NCI-H2171 treated with DMSO at 0.1 percent for 48 hours (cell line): ENCODE measurements at places on chromosomes 3 and 15.

DNA sequence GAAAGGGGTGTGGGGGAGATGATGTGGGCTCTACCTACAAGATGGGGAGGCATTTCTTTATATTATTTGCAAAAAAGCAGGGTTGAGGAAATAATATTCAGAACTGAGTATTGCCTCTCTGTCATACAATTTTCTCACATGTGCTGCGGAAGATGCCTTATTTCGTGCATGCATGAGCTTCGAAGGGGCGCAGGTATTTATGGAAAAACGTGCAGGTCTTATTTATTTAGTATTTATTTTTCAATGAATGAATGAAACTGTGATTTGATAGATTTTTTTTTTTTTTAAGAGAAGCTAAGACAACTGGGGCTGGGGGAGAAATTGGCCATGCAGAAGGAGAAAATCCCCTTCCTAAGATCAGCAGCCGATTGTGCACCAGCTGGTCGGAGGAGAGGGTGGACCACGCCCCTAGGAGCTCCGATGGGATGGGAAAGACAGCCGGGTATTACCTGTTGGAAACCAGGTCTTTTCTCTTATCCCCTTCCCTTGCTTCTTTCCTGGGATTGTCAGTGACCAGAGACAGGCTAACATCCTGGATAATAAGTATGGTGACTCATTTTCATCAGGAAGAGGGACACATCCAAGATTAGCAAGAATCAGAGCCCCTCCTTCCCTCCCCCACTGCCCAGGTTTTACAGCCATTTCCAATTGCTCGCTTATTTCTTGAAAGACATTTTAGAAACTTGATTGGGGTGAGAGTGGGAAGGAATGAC lies 875 bp downstream of the GAP43 start:
- DNase-seq, result peak; percentile 71

GRCh38 chr3:12428126-12428525 lies 56.2 kb upstream of the TSEN2 start:
- no peak for DNase-seq

GRCh38 chr3:160185751-160186150 lies 39.5 kb upstream of the C3orf80 start:
- no peak for DNase-seq

- no peak for DNase-seq
These were observed 524.5 kb upstream of the TGFBR2 start for GRCh38 chr3:30081904-30082303.

- DNase-seq, result peak; percentile 21
These were observed 449 bp downstream of the RAF1 start for GRCh38 chr3:12663401-12663935.

- DNase-seq, result no peak
These were observed 589.0 kb upstream of the DPPA4 start for GRCh38 chr3:109926376-109926775.

DNA sequence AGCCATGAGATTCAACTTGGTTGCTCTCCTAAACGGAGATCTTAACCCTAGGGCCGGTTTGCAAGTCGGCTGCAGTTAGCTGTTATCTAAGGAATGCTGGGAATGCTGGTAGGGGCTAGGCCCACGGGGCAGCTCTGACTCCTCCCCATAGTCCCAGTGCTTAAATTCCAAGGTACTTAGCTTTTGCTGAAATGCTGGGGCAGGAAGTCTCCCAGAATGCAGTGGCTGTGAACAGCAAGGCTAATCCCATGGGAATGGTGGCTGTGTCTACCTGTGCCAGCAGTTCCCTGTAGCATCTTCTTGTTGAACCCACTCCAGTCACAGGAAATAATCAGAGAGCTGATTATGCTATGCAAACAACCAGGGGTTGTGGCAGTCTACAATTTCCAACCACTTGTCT lies 102.5 kb upstream of the TJP1 start:
- peak; percentile 36 for DNase-seq

- no peak for DNase-seq
These were observed 8.9 kb downstream of the RFX7 start for GRCh38 chr15:56234804-56235203.

DNA sequence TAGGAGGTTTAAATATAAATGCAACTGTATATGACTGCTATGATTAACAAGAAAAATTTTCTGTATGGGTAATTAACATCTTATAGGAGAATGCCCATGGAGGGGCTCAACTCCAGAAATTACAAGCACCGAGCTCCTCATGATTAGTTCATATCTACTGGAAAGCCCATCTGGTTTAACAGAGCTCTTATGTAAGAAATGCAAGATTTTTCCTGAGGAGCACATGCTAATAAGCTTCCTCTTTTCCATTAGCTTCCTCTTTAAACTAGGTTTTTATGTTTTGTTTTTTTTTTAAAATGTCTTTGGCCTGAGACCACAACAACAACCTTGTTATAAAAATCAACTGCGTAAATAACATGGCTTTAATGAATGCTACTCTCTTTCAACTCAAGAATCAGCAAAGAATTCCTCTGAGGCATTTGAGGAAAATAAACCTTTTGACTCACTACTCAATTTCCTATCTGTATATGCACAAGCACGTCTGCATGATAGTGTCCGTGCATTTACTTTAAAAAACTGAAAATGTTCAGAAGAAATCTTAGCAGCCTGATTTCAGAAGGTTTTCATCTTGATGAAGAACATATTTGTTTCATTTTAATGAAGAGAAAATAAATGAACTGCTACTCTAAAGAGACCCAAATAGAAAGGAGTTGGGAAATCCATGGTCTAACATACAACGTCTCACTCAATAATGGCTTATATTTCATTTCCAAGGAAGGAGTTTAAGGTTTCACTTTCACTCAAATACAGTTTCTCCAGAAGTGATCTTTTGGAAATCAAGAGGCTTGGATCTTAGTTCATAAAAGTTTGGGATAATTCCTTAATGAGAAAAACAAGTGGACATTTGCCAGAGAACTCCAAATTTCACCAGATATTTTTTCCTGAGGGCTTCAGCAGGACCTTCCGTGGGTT lies 180.8 kb downstream of the KCNAB1 start:
- DNase-seq, result no peak

DNA sequence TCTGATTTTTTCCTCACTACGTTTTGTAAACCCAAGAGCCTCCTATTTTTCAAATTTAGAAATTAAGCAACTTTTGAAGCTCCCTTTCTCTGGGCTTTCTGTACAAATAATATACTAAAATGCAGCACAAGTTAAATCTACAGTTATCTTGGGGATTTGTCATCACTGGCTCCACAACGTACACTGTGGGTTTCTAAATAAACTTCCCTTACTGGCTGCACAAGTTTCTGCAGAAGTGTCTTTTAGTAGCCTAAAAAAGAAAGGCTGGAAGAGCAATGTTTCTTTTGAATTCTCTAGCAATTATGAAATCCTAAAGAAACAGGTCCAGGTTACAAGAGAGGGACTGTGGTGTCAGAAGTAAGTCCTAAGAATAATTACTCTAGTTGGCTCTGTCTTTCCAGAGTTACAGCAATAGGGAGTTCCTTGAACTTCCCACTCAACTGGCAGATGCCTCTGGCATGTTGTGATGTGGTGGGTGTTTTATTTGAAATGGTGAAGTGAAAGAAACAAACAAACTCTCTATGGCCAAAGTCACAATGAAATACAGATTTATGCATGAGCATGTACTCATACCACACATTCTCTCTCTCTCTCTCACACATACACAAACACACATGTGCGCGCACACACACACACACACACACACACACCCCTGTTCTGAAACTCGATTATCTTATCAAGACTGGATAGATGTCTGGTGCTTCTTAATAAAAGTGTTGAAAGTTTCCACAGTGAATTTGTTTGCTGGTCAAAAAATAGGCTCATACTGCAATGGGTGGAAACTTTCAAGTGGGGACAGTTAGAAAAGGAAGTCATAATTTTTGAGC lies 198.2 kb downstream of the SSR3 start:
- DNase-seq, result no peak

DNA sequence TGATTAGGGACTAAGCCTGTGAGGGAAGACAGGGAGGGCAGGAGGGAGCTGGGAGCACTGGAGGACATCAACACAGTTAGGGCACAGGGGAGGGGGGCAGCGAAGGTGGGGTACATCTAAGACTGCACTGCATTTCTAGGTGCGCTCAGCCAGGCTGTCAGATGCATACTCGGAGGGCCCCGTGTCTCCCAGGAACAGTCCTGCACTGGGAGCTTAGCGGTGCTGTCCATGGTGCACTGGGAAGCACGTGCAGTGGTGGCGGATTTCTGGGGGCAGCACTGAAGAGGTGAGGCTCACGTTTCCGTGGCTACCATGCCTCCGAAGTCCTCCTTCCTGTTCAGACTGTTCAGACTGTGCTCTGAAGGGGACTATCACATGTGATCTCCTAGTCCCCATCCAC lies 54.4 kb downstream of the ROPN1B start:
- no peak for DNase-seq

- no peak for DNase-seq
These were observed 30.1 kb downstream of the TIPARP start for GRCh38 chr3:156704370-156705036.

DNA sequence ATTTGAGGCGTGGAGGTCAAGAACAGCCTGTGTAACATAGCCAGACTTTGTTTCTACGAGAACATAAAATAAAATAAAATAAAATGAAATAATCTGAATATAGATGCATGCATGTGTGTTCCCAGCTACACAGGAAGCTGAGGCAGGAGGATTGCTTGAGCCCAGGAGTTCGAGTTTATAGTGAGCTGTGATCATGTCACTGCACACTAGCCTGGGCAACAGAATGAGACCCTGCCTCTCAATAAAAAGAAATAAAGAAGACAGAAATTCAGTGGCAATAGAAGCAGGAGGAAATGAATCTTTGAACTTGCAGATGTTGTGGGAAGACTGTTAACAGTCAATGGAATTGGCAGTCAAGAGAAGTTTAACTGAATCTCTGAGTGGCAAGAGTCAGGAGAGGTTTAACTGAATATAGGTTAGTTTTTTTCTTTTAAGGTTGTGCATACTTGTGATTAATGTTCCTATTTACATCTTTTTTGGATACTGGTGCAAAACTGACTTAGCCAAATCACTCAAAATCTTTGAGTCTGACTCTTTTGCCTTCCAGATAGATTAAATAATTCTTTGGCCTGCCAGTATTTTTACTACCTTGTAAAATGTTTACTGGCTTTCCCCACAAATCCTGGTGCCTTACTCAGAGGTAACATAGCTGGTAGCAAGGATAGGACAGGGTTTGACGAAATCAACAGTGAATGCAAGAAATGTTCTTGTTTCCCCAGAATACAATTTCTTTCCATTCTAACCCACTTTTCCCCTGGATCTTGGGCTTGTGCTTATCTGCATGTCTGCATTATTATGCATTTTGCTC lies 361.4 kb downstream of the PDCD6IP start:
- no peak for DNase-seq

GRCh38 chr3:10928407-10928960 lies 64.1 kb upstream of the SLC6A1 start:
- peak; percentile 3 for DNase-seq

GRCh38 chr15:57618325-57618724 lies 26.6 kb downstream of the MYZAP start:
- no peak for DNase-seq

GRCh38 chr3:33006081-33006480 lies 54.6 kb downstream of the CCR4 start:
- no peak for DNase-seq

DNA sequence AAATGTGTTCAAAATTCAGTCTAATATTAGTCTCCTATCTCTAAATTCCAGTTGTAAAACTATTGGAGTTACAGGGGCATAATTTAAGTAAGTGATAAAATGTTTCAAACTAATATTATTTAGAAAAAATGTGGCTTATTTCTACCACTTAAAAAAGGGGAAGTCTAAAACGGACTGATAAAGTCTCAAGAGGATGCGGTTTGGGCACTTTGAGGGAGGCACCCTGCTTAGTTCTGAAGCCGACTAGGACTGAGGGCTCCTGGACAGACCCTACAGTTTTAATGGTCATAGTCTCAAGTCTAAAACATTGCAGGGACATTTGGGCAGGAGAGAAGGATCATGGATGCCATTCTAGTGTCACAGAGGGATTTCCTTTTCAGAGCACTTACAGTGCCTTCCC lies 566.3 kb downstream of the NR2F2 start:
- DNase-seq, result no peak

GRCh38 chr15:84799511-84800187 lies 17.5 kb upstream of the ALPK3 start:
- DNase-seq, result no peak

- DNase-seq, result no peak
These were observed 96.4 kb upstream of the SLCO2A1 start for GRCh38 chr3:134126153-134126552.

DNA sequence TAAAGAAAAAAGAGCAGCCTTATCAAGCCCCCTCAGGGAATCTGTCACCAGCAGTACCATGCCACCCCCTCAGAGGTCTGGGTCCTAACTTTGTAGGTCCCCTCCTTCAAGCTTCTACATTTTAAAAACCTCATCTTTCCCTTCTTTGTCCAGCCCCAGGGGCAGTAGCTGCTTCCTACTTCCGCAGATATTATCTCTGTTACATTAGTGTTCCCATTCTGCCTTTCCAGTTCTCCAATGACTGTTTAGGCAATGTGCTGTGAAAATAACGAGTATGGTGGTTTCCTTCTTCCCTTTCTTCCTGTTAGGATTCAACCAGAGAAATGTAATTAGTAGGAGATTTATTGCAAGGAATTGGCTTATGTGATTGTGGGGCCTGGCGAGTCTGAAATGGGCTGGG lies 126.1 kb upstream of the TNIK start:
- no peak for DNase-seq

DNA sequence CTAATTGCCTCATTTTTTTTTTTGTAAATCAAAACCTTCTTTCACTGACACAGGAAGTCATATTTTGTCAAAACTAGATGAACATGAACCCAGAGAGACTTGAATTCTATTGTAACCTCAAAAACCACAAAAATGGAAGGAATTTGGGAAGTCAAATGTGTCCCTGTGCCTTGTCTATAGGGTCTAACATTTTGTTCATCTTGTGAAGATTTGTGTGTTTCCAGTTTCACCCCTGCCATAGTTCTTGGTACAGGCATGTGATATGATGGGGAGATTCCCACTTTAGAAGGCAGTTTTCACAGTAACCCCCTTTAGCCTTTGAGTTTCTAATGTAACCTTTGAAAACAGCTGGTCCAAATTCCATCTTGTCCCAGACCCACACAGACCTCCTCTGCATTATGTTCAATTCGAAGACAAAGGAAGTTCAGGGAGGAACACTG lies 318.5 kb upstream of the ADAMTS9 start:
- no peak for DNase-seq
